ENCODE measurements at places on chromosomes 13 and 19.

DNA sequence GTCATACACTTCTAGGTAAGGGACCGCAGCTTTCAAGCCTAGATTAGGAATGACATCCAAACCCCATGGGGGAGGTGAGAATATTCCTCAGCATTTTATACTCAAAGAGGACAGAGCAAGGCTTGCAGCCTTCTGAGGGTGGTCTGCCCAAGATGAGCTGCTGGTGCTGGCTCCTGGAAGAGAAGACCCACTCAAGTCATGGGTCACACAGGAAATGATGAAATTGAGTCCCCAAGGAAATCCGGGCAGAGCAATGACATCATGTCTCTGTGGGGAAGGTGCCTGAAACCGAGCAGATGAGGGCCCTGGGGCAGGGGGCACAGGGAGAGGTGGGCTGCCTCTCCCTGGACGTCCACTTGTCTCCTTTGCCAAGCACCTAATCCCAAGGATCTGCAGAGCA is 468.7 kb downstream of the TSHZ3 start:
- DNase-seq = no peak

DNA sequence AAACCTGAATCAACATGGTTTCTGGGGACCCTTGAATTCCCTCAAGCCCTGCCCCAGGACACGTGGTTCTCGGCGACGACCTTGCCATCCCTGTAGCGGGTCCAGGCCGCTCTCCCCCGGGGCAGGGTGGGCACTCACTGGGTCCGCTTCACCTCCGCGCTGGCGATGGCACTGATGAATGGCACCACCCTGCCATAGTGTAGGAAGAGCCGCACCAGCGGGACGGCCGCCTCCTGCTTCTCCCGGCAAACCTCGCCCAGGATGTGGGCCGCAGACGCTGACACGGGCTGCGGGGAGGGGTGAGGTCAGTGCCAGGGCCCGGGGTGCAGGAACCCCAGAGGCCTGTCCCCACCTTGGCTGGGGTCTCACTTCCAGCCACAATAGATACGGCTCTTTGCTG is 44.1 kb upstream of the C13orf46 start:
- DNase-seq = no peak

GRCh38 chr13:97627566-97627965 is 193.6 kb downstream of the RAP2A start:
- no peak for DNase-seq

DNA sequence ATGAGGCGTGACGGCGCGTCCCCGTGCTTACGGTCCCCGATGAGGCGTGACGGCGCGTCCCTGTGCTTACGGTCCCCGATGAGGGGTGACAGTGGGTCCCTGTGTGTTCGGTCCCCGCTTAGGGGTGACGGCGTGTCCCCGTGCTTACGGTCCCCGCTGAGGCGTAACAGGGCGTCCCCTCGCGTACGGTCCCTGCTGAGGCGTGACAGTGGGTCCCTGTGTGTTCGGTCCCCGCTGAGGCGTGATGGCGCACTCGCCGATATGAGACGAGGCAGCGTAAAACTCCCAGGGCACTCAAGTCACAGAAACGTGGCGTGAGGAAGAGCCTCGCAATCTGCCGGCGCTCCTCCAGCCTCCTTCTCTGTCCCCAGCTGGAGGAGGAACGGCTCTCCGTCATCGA is 20.9 kb downstream of the CFAP97D2 start:
- DNase-seq = no peak

GRCh38 chr13:39232401-39232980 is 194.2 kb downstream of the NHLRC3 start:
- no peak for DNase-seq

DNA sequence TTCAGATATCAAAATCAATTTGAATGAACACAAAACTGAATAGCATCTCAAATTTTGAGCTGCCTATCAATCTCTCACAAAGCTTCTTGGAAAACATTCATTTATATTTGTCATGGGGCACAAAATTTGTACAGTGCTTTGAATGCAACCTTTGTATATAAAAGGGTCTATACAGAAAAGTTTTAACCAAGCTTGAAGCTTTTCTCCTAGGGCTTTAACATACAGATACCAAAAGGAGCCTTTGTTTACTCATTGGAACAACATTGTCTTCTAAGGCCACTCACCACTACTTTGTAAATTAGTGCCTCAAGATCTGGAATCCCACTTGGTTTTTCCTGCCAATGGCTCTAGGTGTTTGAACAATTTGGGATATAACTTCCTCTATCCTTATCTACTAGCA is 21.2 kb downstream of the LNX2 start:
- DNase-seq = no peak

GRCh38 chr13:86909318-86909717 is 761.9 kb upstream of the SLITRK5 start:
- no peak for DNase-seq

DNA sequence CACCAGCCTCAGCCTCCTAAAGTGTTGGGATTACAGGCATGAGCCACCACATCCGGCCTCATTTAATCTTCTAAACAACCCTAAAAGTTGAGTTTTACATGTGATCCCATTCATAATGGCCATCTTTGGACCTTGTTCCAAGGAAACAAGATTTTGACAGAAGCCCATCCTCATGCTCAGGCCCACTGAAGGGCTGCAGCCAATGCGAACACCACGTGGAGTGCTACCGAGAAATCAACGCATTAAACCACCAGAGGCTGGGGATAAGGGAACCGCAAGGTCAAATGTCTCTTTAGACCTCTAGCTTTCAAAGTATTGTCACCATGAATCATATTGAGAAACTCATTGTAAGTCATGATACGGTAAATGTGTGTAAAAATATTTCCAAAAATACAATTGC is 49.4 kb upstream of the DOCK9 start:
- DNase-seq = no peak

DNA sequence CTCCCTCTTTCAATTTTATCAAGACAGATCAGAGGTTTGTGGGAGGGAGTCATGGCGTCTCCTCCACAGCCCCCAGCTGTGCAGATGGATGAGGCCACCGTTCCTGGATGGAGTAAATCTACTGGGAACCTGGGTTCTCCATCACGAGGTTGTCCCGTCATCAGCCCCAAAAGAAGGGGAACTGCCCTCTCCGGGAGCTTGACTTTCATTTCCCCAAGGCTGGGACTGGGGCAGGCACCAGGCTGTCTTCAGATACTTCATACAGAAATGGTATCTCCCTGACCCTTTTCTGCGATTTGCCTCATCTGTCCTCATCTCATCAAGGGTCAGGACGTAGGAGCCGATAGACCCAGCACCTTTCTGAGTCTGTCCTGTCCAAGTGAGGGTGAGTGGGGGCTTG is 9.8 kb downstream of the LILRB2 start:
- no peak for DNase-seq

- DNase-seq = no peak
Measured at GRCh38 chr13:74644229-74644628, 510.0 kb upstream of the KLF12 start.

DNA sequence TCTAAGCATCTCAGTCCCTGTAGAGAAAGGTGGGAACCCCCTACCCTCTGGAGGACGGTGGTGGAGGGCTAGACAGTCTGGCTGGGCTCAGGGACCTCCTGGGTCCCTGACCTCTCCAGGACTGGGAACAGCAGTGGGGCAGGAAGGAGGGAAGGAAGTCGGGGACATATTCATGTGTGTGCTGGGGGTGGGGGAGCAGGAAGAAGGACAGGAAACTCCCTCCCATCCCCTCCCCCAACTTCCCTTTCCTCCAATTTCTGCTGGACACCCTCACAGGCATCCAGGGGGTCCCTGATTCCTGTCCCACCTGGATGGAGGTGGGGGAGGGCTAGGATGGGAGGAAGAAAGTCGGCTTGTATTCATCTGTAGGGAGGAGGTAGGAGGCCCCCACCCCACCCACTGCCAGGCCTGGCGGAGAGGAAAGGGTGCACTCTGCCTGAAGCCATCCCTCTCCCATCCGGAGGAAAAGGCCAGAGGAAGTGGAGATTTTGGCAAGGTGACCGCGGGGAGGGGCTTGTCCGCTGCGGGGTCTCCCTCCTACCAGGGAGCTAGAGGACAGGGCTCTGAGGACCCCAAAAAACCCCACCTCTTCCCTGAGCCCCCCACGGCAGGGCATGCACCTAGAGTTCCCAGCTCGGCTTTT is 2.3 kb downstream of the NOVA2 start:
- DNase-seq = no peak

DNA sequence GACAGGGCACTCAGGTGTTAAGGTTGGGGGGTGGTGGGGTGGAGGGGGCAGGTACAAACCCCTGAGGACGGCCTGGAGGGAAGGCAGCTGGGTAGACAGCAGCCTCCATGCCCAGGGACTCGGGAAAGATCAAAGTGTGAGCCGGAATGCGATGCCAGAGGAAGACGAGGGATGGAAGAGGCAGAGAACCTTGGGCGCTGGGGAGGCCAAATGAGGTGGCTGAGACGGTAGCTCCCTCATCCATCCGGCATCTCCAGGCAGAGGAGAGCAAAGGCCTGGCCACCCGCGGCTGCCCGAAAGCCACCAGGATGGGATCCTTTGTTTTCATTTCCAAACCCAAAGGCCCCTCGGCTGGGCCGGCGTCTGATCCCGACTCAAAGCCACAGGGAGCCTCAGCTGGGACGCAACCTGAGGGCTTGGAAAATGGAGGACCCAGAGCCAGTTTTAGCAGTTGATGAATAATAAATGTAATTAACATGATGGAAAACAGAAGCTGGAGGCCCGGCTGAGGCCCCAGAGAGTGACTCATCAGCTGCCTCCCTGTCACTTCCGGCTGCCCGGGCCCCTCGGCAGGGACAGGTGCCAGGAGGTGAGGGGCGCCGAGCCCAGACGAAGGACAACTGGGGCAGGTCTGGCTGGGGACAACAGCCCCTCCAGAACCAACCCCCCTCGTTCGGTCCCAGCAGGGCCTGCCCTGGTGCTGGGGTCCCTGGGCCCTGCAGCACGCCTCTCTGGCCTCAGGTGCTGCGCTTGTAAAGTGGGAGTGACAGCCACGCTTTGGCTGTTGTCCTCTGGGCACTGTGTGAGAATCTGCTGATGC is 61.6 kb downstream of the CEBPG start:
- no peak for DNase-seq
